Glutamatergic neuron (in vitro differentiated cells): ENCODE measurements at places on chromosomes 2 and 18. TPM values are rescaled to one million over a fixed set of nuclear protein-coding genes. Genes with fewer than 3 reads are reported as not detected.

- no peak for DNase-seq
These were observed 61.1 kb downstream of the POLR1A start for GRCh38 chr2:86044614-86045013.

- no peak for DNase-seq
These were observed 882.5 kb downstream of the SLC4A3 start for GRCh38 chr2:220509966-220510365.

DNA sequence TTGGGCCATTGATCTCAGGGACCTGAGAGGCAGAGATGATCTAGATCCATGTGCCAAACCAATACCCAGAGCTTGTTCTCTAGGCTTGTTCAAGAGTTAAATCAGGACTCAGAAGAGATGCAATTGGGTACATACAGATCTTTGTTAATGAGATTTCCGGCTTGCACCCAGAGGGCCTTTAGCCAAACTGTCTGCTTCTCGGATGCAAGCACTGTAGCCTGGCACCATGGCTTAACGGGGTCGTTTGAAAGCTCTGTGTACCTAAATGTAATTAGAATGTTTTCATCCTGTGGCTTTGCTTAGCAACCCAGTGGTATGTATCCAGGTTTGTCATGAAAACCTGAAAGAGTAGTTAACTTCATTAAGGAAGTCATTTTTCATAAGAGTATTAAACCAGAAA is 94.2 kb downstream of the TPGS2 start:
- DNase-seq: no peak

- DNase-seq: no peak
These were observed 359 bp downstream of the TGFBRAP1 start for GRCh38 chr2:105329197-105329554.

DNA sequence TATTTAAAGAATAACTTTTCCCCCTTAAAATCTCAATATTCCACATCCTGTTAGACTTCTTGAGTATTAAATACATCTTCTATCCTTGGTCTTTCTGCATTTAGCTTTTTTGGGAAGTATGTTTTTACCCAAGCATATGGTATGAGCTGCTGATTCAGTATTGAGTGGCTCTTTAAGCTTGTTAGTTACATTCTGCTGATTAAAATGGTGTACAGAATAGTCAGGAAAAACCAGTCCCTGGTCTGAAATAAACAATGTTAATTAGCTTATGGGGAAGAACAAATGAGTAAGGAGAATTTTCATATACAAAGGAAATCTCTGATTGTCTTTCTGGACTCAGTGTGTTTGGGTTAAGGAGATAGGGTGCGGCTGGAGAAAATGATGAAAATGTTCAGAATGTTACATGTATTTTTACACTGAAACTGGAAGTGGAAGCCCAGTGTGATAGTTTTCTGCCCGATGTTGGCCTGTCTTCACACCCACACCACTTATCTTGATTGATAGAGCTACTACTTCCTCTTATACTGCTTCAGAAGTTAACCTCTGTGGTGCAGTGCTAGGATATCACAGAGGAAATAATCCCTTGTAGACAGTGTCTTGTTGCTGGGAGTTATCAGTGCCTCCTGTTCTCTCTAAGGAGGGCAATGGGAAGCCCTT is 84.0 kb downstream of the MSH2 start:
- no peak for DNase-seq

- no peak for DNase-seq
These were observed 1.6 kb downstream of the NBAS start for GRCh38 chr2:15559379-15560139.

DNA sequence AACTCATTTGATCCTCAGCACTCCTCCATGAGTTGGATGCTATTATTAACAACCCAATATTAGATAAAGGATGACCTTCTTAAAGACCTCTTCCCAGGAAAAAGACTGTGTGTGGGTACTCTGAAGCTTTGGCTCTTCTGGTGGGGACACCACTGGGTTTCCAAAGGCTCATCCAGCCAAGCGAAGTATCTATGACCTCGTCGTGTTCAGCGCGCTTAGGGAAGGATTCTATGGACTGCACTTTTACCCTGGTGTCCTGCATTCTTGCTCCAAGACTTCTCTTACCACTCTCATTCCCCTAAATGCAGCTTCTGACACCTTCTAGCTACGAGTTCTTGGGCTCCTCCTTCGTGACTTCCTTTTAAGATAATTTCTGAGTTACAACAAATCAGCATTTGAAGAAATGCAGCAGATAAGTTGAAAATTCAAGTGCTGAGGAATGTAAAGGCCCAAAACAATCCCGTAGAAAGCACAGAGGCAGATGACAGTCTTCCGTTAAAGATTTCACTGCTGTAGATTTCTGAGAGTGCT is 673 bp upstream of the HNMT start:
- DNase-seq: no peak

DNA sequence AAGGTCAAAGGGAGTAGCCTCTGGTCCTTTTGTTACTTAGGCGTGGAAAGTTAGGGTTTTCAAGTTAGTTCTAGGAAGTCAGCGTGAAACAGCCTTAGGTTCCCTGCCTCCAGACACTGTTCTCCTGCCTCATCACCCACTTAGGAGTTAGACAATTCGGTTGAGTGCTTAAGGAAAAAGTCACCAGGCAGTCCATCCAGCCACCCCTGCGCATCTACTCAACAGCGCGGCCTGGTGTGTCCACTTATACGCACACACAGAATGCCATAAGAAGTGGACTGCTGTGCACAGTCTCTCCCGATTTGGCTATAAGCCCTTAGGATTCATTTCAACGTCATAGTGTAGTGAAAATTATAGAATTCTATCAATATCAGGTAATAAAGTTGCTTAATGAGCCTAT is 470.8 kb upstream of the TNP1 start:
- DNase-seq: no peak

DNA sequence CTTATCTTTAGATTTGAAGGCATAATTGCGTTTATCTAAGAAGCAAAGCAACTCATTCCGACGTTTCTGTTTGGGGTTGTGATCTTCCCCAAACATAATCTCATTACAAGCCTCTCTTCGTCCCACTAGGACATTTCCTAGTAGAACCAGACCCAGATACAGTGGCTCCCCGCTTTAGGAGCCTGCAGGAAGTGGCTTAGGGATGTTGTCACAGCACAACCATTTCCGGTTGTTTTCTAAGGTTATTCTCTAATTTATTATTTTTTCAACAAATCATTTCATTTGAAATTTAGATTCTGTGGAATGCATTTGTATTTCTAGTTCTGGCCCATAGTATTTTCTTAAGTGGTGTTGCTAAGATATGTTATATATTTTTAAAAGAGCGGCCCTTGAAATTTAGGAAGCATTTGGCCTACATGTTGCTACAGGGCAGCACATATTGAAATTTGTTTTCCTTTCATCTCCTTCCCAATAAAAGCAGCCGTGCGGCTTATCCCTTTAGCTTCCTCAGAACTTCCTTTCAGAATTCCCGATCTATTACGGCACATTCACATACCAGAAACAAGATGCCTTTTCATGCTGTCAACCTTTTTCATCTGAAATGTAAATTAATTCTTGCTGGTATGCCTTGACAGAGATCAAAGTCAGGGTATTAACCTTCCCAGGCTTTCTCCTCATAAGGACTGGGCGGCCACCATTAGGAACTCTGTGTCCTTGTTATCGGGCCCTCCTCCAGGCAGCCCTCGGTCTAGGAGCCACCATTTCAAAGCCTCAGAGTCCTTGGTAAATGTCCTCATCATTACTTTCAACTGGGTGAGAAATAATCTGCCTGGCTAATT is 210.9 kb upstream of the SP5 start:
- no peak for DNase-seq

GRCh38 chr2:44722026-44722625 is 219.4 kb upstream of the SIX3 start:
- no peak for DNase-seq

GRCh38 chr2:29841386-29842004 is 79.9 kb downstream of the ALK start:
- peak; percentile 42 for DNase-seq

- no peak for DNase-seq
These were observed 136.9 kb upstream of the GATA6 start for GRCh38 chr18:22032392-22032961.

DNA sequence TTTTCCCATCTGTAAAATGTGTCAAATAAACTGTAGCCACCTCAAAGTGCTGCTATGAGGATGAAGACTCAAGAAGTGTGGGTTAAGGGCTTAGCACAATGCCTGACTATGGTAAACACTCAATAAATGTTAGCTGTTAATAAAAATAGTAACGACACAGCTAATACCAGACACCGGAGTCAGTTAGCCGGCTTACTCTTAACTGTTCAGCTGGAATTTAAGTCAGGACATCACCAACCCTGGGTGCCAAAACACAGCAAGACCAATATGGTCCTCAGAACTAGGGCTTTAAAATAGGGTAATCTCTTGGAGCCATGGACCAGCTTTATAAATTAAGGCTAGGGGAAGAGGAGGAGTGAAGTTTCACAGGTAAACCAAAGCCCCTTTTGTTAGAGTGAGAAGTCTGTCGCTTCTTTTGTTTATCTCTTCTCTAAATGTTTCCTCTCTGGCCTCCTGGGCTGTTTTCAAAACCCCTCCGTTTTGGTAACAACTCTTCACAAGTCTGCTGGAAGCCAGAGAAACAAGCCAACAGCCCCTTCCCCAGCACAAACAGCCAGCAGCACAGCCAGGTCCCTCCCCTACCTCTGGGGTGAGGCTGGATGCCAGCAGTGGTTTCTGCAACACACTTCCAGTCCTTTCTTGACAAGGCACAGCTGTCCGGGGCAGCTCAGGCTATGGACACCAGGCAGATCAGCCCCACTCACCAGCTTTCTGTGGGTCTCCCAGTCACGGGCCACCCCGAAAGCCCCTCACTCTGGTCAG is 13.8 kb upstream of the FZD7 start:
- DNase-seq: no peak

GRCh38 chr2:24826773-24827145 is 33.5 kb downstream of the CENPO start:
- no peak for DNase-seq

DNA sequence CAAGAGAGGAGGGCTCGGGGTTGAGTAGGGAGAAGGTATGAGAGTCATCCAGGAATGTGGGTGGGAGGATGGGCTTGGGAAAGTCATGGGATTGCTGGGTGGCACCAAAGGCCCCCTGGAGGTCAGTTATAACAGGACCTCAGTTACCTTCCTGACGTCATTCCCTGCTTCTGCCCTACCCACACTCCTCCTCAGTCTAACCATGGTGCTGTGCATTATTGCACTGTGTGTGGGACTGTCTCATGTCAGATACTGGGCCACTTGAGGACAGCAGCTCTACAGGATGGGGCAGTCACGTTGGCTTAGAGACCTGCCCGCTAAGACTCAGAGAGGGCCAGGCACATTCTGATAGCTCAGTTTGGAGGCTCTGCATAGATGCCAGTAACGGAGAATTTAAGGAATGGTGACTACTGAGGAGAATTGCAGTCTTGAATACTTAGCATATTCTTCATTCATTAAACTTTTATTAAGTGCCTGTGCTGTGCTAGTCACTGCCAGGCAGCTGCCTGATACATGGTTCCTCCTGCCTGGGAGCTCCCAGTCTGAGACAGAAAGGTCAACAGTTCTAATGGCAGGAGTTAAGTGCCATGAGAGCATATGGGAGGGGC is 90.5 kb downstream of the LAMA3 start:
- DNase-seq: no peak

DNA sequence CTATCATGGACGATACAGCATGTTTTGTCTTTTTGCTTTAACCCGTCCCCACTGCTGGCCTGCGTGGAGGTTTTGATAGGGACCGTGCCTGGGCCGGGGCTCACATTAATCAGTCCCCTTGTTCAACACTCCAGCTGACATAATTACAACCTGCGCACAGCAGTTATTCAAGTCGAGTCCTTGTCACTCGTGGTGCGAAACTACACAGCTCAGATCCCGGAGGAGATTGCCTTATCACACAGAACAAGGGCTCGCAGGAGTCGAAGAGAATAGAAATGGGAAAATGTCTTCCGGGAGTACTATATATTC is 304.4 kb downstream of the ZNF407 start:
- no peak for DNase-seq

GRCh38 chr18:58407649-58408407 is 221.1 kb downstream of the ALPK2 start:
- no peak for DNase-seq

DNA sequence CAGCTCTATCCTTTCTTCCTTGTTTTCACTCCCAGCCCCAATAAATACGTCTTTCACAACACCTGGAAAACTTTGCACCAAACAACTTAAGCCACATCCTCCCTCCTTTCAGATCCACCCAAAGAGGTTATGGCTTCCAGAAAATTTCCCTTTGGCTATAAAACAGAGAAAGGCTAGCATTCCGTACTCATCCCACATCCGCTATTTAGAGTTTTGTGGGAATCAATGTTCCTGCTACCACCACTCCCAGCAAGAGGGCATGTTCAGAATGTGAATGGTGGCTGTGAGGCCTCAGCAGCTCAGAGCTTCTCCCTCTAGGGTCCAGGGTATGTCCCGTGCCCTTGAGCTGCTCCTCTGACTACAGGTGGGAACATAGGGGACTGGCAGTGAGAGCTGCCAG is 214.6 kb downstream of the NCK2 start:
- DNase-seq: no peak

GRCh38 chr2:19072161-19072560 is 286.3 kb downstream of the OSR1 start:
- DNase-seq: no peak

DNA sequence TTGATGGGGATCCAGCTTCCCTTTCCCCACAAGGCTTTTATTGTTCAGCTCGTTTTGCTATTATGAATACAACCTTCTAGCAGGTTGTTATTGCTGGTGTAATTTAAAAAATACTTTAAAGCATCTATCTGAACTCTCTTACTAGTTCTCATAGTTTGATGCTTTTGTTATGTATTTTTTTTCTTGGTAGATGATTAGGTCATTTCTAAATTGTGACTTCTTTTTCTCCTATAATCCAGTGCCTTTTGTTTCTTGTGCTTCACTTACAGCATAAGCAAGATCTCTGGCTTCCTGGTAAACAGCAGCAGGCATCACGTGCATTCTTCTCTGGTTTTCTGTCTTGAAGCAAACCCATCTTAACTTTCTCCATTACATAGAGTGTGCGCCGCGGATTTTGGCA is 96.1 kb downstream of the FAM168B start:
- no peak for DNase-seq

DNA sequence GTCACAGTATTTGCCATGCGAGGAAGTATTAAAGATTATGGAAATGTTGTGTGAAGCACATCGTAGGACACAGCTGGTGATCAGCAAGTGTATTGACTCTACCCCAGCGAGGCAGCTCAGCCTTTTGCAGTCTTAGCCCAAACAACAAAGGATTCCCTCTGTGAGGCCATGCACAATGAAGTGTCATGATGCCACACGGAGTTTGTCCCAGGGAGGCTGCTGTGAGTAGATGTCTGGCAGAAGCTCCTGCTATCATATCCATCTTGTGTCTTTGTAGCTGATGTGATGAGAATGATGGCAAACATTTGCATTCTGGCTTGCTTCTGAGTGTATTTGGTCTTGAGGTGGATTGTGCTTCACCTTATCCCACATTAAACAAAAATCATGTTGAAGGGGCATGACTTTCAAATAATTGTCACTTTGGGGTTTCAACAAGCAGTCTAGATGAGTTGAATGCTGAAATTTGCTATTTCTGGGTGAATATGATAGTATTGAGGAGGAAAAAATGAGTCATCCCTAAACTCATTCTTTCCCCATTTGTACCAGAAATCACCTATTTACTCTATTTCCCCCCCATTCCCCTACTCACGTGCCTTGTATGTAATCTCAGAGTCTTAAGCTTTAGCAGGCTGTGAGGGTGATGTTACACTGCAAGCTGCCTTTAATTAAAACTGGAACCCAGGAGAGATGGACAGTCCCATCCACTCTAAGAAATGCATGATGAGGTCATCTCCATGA is 273.5 kb downstream of the RNF144A start:
- no peak for DNase-seq

The TEKT4 gene
- not detected for total RNA-seq

The HTR2B gene
- not detected for total RNA-seq

The SPTBN1 gene
- 385 TPM for total RNA-seq

The WDR54 gene
- 29.5 TPM for total RNA-seq

The CD302 gene
- not detected for total RNA-seq

The DSG2 gene
- 8.2 TPM for total RNA-seq
